ENCODE measurements at places on chromosomes 1 and 21.

DNA sequence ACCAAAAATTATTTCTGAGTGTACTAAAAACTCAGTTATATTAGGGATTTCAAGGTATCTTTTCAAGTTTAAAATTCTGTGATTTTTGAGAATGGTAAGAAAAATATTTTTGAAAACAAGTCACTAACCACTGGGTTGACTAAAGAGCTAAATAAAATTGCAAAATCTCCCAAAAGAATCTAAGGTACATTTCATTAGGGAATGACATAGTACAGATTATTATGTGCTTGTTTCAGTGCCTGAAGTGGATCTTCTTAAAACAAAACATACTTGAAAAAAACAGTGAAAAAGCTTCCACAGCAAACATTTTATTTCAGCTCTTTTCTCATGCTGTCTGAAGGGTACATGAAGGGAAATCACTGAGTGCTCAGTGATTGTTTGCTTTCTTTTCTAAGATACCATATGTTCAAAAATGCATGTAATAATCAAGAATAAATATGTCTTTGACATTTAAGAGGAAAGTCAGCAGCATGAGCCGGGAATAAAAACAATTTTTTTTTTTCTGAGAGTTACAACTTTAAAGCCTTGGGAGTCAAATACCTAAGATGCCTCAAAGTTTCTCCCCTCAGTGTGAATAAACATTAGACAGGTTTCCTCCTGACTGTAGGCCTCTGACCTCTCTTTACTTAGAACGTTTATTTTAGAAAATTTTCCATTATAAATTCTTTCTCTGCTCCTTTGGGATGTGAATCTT is 200.7 kb downstream of the KCNT2 start:
- DNase-seq, result no peak

DNA sequence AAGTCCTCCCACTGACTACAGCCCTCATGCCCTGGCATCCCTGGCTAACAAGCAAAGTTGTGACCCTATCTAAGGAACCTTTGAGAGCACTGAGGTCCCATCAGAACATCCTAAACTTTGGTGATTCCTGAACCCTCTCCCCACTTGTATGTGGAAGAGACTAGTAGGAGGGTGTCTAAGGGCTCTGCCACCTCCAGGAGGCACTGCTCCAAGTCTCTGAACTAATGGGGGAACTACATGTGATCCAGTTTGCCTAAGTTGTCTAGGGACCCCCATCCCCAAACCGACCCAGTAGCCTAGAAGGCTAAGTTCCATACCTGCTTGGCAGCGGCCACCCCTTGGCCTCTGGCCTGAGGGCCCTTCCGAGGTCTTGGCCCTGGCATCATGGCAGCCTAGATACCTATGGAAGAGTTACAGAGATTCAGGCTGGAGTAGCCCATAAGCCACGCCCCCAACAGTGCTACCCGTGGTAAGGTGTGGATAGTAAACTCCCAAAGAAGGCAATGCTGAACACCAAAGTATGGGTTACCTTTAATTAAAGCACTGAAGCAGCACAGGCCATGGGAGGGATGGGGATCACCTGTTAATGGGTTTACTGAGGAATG is 1.7 kb downstream of the CC2D1B start:
- no peak for DNase-seq

GRCh38 chr21:14718951-14719350 is 172.8 kb upstream of the SAMSN1 start:
- no peak for DNase-seq

- DNase-seq, result no peak
Measured at GRCh38 chr1:30089024-30089430, 634.4 kb downstream of the MATN1 start.

GRCh38 chr1:219460896-219461815 is 151.7 kb downstream of the ZC3H11B start:
- no peak for DNase-seq

DNA sequence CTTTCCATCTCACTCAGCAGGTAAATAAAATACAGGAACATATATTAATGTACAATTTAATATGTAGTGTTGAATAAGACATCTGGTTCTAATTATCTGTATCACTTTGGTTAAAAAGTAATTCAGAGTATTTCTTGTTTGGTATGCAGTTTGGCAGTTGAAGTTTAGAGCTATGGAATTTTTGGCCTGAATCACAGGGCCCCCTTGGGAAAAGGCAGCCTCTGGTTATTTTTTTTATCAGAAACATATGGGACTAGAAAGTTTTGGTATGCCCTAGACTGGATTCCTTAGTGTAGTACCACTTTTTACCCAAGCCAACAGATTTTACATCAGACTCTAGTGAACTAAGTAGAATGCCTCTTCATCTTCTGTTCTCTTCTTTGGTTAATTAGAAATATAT is 26.4 kb downstream of the CNST start:
- DNase-seq, result no peak

- no peak for DNase-seq
Measured at GRCh38 chr1:93631626-93632365, 49.8 kb downstream of the BCAR3 start.

DNA sequence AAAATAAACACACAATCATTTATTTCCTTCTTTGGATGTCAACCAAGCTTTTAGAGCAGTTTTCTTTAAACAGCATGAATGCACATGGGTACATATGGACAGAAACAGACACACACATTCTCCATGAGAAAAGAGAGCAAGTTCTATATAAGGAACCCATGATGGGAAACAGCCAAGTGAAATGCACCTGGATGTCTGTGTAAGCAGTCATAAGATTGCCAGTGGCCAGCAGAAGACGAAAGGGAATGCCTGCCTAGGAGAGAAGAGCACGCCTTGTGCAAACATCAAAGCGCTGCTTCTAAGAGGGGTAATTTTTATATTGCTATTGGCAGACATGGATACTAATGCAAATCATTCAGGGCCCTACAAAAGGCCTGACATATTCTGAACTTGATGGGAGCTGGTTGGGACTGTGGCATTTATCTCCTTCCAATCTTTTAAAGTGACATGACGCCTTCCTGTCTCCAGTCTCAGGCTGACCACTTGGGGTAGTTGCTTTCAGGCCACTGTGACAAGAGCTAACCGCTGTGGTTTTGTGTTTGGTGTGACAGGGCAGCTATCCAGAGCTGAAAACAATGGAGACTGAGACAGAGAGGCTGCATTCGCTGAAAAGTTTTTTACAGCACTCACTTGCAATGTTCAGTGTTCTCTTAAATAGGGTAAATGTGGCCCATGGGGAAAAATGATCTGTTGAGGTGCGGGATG is 75.0 kb upstream of the DPT start:
- DNase-seq, result no peak

DNA sequence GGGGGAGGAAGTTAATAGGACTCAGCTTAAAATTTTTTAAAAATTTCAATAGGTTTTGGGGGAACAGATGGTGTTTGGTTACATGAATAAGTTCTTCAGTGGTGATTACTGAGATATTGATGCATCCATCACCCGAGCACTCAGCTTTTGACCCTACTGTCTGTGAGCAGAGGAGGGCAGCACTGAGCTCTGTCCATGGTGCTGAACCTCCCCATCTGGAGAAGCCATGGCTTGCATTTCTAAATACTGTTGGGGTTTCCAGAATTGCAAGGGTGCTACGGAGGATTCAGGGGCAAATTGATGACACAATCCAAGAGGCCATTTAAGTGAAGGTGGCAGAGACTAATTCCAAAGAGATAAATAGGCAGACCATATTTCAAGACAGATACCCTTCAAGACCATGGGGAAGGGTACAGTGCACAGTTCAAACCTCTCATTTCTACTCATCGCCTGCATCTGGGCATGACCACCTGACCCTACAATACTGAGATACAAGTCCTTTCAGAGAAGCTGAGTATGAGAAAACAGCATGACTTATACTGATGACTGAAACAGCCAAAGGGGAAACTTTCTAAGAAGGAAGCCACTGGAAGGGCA is 17.2 kb downstream of the SYT2 start:
- DNase-seq, result peak; percentile 28
